ENCODE measurements at places on chromosomes 6 and 20.

DNA sequence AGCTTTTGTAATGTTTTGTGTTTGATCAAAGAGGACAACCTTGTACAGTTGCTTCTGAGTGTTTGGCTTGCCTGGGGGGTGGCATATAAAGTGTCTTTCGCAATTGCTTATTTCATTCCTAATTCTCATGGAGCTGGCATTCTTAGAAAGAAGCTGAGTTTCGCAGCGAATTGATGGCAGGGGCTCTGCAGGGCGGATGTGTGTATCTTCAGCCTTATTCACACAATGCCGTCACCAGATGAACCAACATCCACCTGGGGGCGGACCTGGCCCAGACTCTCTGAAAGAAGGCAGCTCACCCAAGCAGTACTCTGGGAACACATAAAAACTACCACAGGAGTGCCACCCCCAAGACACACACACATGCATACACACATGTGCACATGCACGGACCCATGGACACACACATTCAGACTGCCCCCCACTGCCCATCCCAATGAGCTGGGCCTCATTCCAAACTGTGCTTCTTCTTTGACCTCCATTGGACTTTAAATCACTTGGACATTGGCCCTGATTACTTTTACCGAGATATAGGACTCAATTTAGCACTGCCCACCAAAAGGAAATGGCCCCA lies 55.4 kb upstream of the FOXQ1 start:
- ATAC-seq = no peak
- H3K36me3 ChIP-seq = no peaks in the 10 kb centered on the region
- no peak overlapping the region for H3K27ac ChIP-seq
- no peaks in the 10 kb centered on the region for H3K4me1 ChIP-seq
- no peak overlapping the region for H3K4me3 ChIP-seq

DNA sequence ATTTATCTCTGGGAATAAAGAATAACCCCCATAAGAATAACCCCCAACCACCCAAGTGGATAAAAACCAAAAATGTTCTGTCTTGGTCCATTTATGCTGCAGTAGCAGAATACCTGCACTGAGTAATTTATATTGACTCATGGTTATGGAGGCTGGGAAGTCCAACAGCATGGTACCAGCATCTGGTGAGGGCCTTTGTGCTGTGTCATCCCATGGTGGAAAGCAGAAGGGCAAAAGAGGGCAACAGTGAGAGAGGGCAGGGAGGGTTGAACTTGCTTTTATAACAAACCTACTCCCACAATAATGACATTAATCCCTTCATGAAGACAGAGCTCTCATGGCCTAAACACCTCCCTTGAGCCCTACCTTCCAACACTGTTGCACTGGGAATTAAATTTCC lies 133.7 kb downstream of the ERMARD start:
- no peak for ATAC-seq
- H3K4me1 ChIP-seq = no peaks in the 10 kb centered on the region
- no peaks in the 10 kb centered on the region for H3K36me3 ChIP-seq
- H3K4me3 ChIP-seq = no peak overlapping the region

- H3K27me3 ChIP-seq = no peaks in the 10 kb centered on the region
- no peak overlapping the region for H3K4me3 ChIP-seq
- no peaks in the 10 kb centered on the region for H3K36me3 ChIP-seq
- H3K27ac ChIP-seq = peak overlapping the region; percentile 9
- ATAC-seq = no peak
- H3K4me1 ChIP-seq = peaks cover 54% of the 10 kb centered on the region
Measured at GRCh38 chr20:1805161-1805581, 90.0 kb upstream of the SIRPA start.

DNA sequence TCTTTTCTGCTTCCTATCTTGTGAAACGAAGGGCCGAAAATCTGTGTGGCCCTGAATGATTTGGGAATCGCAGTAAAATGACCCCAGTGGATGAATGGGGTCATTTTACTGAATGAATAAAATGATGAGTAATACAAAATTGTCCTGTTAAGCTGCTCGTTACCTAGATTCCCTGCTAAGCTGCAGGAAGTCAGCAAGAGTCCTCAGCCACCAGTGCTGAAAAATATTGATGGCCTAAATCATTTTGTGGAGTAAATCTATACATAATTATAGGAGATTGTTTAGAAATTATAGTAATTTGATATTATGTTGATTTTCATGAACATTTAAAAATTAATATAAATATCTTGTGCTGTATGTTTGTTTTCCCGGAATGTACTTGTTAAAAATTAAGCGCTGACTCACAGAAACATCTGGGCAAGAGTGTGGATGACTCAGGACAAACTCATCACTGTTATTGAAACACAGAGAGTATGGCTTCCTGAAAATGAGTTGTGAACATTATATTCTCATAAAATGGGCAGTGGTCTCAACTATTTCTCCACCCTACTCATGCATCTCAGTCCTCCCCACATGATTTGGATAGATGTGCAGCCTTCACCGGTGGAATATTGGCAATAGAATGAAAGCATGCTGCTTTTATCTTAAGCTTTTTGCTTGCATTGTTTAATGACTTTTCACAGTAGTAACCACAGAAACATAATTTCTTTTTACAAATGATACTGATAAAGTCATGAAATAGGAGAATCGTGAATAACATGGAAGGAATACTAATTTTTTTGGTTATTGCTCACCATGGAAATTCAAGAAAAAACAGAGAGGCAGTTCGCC lies 36.2 kb upstream of the RGS17 start:
- H3K4me1 ChIP-seq = no peaks in the 10 kb centered on the region
- H3K27me3 ChIP-seq = no peaks in the 10 kb centered on the region
- H3K4me3 ChIP-seq = no peak overlapping the region
- H3K36me3 ChIP-seq = no peaks in the 10 kb centered on the region
- no peak for ATAC-seq

GRCh38 chr6:55399351-55399750 lies 72.1 kb downstream of the GFRAL start:
- ATAC-seq = no peak
- H3K4me1 ChIP-seq = no peaks in the 10 kb centered on the region
- no peaks in the 10 kb centered on the region for H3K27me3 ChIP-seq
- H3K4me3 ChIP-seq = no peak overlapping the region

- no peak overlapping the region for H3K4me3 ChIP-seq
- H3K4me1 ChIP-seq = peaks cover 85% of the 10 kb centered on the region
- no peaks in the 10 kb centered on the region for H3K27me3 ChIP-seq
- no peaks in the 10 kb centered on the region for H3K36me3 ChIP-seq
- no peak for ATAC-seq
- no peak overlapping the region for H3K27ac ChIP-seq
Measured at GRCh38 chr6:255751-256083, 36.6 kb upstream of the DUSP22 start.

DNA sequence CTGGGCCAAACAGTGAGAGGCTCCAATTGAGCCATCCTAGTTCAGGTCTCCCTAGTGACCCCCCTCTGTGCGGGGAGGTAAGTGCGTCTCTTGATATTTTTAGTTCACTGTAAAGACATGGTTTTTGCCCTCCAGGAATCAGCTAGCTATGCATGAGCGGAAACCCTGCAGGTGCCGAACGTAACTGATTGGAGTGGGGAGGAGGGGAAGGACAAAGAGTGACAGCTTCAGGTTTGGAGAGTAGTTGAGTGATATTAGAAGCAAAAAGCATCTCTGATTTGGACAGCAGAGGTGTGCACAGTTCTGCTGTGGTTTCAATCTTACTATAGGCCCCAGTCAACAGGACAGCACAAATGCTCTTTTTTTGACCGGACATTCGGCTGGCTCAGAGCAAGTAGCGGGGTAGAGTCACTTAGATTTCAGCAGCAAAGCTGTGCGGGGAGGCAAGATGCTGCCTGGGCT lies 31.8 kb downstream of the TBC1D7 start:
- H3K27ac ChIP-seq = peak overlapping the region; percentile 26
- peak; percentile 42 for ATAC-seq
- no peak overlapping the region for H3K4me3 ChIP-seq
- no peaks in the 10 kb centered on the region for H3K27me3 ChIP-seq
- peaks cover 55% of the 10 kb centered on the region for H3K4me1 ChIP-seq

DNA sequence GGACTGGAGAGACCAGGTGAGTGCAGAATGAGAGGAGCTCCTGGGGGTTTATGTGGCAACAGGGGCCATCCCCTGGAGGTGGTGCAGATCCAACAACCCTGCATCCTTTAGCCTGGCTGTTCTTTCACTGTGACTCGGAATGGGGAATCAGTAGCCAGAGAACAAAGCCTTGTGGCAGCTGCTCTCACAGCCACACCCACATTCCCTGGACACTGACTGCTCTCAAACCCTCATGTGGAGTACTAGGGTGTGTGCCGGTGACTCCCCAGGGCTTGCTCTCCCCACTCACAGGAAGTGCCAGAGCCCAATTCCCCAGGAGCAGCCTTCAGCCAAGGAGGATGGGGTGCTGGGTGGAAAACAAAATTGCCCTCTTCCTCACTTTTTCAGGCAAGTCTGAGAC lies 30.2 kb upstream of the GGTLC1 start:
- H3K27ac ChIP-seq = no peak overlapping the region
- peaks cover 10% of the 10 kb centered on the region for H3K27me3 ChIP-seq
- H3K4me3 ChIP-seq = no peak overlapping the region
- no peaks in the 10 kb centered on the region for H3K36me3 ChIP-seq
- no peaks in the 10 kb centered on the region for H3K4me1 ChIP-seq
- no peak for ATAC-seq

DNA sequence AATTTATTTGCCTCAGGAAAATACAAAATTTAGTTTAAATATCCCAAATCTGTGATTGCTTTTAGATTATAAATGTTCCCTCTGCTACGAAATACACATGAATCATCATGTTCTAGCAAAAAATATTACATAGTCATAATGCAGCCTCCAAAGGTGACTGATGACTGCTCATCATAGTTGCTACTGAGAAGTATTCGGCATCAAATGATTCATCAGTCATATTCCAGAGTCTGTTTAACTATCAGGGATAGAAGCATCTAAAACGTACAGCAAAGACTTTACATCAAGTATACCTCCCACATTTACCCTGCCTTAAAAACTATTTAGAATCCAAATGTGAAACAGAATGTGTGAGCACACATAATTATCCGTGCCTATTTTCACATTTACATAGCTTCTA lies 626.0 kb downstream of the CDH26 start:
- no peaks in the 10 kb centered on the region for H3K4me1 ChIP-seq
- H3K27me3 ChIP-seq = peaks cover 8% of the 10 kb centered on the region
- no peak overlapping the region for H3K27ac ChIP-seq
- no peak overlapping the region for H3K4me3 ChIP-seq

DNA sequence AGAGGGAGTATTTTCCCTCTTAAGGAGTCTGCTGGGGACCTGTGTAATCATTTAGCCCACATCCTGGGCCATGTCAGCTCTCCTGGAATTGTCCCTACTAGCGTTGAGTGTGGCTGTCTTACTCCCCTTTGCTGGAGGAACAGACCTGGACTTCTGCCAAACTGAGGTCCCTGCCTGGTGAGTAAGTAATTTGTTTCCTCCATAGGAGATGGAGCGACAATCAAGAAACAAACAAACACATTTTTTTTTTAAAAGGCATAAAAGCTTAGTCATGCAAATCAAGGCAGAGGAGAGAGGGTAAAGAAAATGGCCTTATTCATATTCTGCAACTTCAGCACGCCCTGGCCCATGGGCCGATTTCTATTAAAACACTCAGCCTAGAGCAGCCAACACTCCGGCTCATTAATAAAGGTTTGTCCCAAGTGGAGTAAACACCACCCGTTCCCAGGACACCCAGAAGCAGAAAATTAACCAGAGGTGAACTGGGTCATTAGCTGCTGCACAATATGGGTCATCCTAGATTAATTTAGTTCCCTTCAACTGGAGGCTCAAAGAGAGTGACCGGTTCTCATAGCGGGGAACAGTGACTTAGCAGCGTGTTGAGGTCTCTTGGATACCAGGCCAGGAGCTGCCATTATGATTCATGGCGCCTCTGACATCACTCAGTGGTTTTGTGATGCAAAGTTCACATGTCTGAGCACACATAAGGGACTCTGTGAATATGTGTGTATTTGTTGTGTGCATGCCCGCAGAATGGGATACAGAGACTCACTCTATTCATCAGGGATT lies 165.0 kb upstream of the SULF2 start:
- no peak overlapping the region for H3K4me3 ChIP-seq
- ATAC-seq = no peak
- no peaks in the 10 kb centered on the region for H3K36me3 ChIP-seq
- H3K4me1 ChIP-seq = peaks cover 7% of the 10 kb centered on the region

DNA sequence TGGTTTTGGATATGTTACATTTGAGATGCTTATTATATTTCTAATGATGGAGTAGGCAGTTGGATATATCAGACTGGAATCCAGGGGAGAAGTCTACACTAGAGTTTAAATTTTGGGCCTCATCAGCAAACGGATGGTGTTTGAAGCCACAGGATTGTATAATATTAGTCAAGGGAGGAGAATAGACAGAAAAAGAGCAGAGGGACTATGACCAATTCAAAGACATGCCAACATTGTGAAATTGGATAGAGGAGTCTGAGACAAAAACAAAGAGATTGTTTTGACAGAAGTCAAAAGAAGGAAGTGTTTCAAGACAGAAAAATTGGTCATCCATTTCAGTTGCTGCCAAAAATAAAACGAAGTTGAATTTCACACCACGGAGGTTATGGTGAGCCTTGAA lies 66.5 kb downstream of the NOX3 start:
- peaks cover 12% of the 10 kb centered on the region for H3K4me1 ChIP-seq
- no peak overlapping the region for H3K27ac ChIP-seq
- H3K4me3 ChIP-seq = no peak overlapping the region
- H3K27me3 ChIP-seq = peaks cover 5% of the 10 kb centered on the region
- no peak for ATAC-seq

DNA sequence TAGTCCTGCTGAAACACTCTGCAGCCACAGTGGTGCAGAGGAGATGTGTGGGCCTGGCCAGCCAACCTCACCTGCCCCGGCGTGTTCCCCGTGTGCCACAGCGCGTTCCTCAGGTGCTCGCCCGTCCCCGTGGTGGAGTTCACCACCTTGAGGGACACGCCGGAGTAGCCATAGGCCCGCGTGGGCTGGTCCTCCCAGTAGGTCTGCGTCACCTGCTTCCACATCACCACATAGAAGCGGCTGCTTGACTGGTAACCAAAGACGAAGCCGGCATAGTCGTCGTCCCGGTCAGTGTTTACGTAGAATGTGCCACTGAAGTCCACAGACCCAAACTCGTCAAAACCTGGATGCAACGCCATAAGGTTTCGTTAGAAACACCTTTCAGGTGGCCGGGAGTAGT lies 31.5 kb downstream of the THBS2 start:
- H3K36me3 ChIP-seq = peaks cover 12% of the 10 kb centered on the region
- no peak for ATAC-seq
- H3K27ac ChIP-seq = no peak overlapping the region
